SW 1271 (cell line): ENCODE measurements at places on chromosomes 5 and 9.

GRCh38 chr5:51383131-51384121, at the start of gene ISL1:
Gene ISL1, plus strand, starts transcription at chr5:51383448. Its CDS starts 224 bp downstream, at chr5:51383672.
- peak; percentile 64 for DNase-seq

GRCh38 chr5:60147791-60148190, 254.3 kb upstream of the PDE4D start:
- no peak for DNase-seq

- DNase-seq: no peak
Observed at GRCh38 chr5:131416729-131417128, 152.9 kb downstream of the CDC42SE2 start.

DNA sequence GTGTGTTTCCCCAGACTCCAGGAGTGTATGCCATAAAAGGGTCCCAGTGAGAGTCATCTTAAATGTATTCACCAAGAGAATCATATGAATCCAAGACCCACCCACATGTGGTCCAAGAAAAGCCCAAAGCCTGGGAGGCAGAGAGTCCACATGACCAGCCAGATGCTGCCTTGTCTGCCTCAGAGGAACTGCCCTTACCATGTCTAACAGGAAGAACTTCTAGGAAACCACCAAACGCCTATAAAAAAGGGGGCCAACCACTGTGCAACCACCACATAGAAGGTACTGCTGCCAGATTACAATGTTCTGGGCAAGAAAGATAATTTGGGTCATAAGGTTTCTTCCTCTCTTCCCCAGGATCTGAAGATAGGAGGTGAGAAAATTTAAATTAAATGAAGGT, 129.8 kb upstream of the SLC24A2 start:
- DNase-seq: no peak

GRCh38 chr5:40390281-40391149, 289.2 kb upstream of the PTGER4 start:
- no peak for DNase-seq

- DNase-seq: no peak
Observed at GRCh38 chr5:60444661-60445360, 255.2 kb downstream of the DEPDC1B start.

GRCh38 chr5:98904780-98905179, 24.0 kb downstream of the CHD1 start:
- peak; percentile 27 for DNase-seq

GRCh38 chr9:96122751-96123150, 179.2 kb downstream of the HSD17B3 start:
- no peak for DNase-seq

DNA sequence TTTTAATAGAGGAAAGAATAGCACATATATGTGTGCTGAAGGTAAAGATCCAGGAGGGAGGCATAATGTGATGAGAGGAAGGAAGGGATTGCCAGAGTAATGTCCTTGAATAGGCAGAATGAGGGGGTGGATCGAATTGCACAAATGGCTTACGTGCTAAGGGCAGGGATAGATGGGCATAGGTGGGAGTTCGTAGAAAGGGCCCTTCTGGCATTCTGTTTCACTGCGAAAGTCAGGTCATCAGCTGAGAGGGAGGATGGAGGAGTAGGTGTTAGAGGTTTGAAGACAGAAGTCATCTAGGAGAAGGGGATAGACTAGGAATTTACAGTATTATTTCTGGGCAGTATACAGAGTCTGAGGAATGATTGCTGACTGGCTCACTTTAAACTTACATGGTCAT, 32.1 kb downstream of the CNOT6 start:
- no peak for DNase-seq

GRCh38 chr5:125277494-125278154, 531.2 kb upstream of the ZNF608 start:
- no peak for DNase-seq

DNA sequence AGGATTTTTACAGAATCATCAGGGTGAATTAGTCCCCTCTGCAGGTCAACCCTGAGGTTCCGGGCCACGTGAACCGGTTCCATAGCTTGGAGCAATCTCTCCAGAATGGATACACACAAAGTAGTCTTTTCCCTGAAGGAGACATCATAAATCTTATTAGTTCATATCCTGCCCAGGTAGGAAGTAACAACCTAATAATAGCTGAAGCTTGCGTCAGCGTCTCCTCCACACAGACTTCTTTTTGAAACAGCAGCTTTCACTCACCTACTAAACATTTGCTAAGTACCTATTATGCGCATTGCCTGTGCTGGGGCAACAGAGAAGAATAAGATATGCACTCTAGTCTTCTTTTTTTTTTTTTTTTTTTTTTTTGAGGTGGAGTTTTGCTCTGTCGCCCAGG, 9.4 kb downstream of the PSMD5 start:
- no peak for DNase-seq

- DNase-seq: no peak
Observed at GRCh38 chr9:13992138-13993088, 321.5 kb downstream of the NFIB start.

DNA sequence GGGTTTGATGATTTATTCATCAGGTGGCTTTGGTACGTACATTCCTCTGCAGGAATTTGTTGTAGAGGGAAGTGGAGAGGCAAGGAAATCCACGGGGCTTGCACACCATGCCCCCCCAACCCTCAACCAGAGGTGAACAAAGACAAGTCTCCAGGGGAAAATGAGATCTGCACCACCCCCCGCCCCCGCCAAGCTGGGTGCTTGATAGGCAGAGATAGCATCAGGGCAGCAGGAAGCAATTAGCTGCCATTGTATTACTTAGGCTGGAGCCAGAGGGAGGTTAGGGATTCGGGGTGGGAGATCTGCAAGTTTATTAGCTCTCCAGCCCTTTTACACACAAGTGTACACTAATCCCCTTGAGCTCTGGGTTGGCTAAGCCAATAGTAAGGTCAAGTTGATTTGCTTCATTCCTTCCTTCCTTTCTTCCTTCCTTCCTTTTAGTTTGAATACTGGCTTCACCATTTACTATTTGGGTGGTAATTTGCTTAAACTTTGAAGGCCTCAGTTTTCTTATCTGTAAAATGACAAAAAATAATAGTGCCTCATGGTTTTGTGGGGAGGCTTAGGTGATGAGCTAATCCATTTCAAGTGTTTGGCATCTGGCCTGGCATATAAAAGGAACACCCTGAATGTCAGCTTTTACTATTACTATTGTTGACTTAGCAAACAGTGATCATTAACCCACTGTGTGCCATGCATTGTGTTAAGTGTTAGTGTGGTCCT, 34.1 kb downstream of the SPRY4 start:
- DNase-seq: no peak

- no peak for DNase-seq
Observed at GRCh38 chr5:16082053-16082452, 97.5 kb downstream of the MARCHF11 start.

DNA sequence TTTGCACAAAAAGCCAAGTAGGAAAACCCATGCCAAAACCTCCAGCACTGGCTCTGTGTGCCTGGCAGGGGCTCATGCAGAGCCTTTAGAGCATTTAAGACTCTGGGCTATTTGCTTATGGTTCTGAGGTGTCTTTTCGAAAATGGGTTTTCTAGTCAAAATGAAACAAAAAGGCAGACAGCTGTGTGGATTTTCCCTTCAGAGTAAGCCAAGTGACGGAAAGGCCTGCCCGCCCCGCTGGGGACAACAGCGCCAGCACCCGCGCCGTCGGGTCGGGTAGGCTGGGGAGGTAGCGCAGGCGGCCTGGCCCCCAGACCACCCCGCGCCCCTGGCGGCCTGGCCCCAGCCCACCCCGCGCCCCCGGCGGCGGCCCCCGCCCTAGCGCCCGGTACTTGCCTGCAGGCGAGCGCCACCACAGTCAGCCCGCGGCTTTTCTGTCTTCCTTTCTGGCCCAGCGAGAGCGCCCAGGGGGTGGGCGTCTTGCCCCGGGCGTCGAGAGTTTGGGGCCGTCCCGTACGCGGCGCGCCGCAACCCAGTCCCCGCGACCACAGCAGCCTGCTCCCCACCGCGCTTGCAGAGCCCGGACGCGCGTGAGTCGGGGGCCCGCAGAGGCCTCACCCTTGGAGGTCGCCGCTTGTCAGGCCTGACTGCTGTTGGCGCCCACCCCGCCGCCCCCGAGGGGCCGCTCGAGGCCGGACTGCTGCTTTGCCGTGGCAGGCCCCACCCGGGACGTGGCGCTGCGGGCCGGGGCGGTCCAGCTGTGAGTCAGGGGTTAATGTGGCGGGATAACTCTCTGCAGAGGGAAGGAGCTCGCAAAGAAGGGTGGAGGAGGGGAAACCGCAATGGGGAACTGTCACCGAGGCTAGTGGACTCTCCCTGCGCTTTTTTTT, at the start of gene TICAM2:
Gene TICAM2 (minus strand): TSS at position 779 of the 890 bp plus-strand sequence. CDS start 21,223 bp downstream, outside the sequence.
- DNase-seq: no peak

DNA sequence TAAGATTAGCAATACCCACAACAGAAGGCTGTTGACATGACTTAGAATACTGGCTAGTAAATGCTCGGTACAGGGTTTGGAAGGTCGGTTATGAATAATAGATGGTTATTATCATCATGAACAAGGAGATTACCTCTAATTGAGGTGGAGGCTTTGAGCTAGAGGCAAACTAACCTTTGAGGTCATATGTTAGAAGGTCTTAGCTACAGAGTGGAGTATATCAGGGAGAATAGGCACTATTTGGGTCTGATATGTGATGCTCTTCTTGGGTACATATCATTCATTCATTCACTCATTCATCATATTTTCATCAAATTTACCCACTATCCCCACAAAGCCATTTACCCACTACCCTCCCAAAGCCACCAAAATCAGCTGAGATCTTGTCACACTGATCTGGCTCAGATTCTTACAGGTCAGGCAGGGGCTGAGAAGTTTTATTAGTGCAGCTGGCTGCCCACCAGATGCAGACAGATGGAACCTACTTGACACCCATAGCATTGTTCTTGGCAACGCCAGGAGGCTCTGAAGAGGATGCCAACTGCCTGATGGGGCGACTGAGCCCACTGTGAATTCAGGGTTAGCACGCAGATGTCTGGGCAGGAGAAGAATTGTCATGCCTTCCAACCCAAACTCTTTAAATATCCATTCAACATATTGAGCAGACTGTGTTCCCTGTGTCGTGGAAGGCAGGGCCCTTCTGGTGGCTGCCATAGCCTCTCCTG, 90.2 kb upstream of the SH3PXD2B start:
- no peak for DNase-seq

GRCh38 chr9:121812159-121812735, 160.8 kb downstream of the DAB2IP start:
- no peak for DNase-seq

- no peak for DNase-seq
Observed at GRCh38 chr9:82940376-82940775, 122.6 kb downstream of the RASEF start.

GRCh38 chr5:51203598-51203997, 179.7 kb upstream of the ISL1 start:
- DNase-seq: no peak

DNA sequence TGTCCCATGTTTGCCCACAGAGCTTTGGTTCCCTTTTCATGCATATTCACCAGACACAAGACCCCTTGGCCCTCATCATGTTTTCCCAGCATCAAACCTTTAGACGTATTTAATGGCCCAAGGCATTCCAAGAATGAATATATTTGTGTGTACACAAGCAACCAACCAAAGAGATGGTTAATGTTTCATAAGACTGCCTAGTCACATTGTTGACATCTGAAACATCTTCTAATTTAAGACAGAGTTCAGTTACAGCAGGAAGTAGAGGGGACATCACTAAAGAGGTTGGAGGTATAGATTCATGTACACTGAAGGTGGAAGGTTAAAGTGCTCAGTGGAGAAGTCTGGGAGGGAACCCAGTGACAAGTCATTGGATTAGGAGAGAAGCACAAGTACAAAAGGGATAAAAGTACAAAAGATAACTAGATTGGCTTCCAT, 49.1 kb downstream of the SUSD1 start:
- no peak for DNase-seq

DNA sequence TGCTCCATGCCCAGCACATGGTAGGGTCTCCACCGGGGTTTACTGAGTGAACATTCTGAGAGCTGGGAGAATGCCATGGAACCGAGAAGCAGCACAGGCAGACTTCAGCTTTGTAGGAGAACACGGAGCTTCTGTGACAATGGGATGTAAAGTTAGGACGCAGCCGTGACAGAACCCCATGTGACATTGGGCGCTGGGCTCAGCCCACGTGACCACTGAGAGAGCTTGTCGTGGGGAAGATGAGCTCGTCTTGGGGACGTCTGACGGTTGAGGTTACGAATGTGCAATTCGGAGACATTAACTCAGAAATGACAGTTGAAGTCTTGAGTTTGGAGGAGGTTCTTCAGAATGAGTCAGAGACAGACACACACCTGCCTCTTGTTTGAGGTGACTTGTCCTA, 13.5 kb downstream of the SDHA start:
- DNase-seq: no peak

- DNase-seq: no peak
Observed at GRCh38 chr9:122360891-122361290, 9.9 kb upstream of the PTGS1 start.

DNA sequence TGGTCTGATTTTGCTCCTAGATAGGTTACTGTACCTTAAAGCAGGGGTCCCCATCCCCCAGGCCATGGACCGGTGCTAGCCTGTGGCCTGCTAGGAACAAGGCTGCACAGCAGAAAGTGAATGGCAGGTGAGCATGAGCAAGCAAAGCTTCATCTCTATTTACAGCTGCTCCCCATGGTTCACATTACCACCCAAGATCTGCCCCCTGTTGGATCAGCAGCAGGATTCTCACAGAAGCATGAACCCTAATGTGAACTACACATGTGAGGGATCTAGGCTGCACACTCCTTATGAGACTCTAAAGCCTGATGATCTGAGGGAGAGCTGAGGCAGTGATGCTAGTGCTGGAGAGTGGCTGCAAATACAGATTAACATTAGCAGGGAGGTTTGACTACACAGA, 78.1 kb downstream of the DRD1 start:
- DNase-seq: no peak

DNA sequence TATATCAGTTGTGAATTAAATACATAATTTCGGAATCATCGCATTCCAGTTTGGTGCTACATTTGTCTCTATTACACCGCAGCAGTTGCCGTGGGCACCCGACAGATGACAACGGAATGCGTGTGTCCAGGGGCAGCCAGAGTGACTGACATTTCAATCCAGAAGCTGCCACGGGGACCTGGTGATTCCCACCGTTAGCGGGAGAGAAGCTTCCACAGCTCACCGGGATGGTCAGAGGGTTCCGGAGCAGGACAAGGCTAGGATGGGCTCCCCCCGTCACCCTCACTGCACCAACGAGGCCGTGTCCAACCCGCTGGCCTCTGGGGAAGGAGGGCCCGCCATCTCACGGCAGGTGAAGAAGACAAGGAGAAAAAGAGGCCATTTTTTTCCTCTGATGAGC, 86.8 kb downstream of the GTF3C4 start:
- DNase-seq: no peak

- DNase-seq: no peak
Observed at GRCh38 chr5:109486200-109486804, 76.5 kb upstream of the PJA2 start.

- peak; percentile 55 for DNase-seq
Observed at GRCh38 chr5:66807743-66808142, 211.6 kb downstream of the MAST4 start.

GRCh38 chr5:151123897-151124751, 33.5 kb downstream of the ANXA6 start:
- no peak for DNase-seq

GRCh38 chr9:133986061-133986460, 6.1 kb downstream of the VAV2 start:
- no peak for DNase-seq
